ENCODE measurements at places on chromosomes 2 and 18. TPM values are rescaled to one million over a fixed set of nuclear protein-coding genes. Genes with fewer than 3 reads are reported as not detected.

RFX8 gene
- not detected for total RNA-seq

NT5C1B gene
- total RNA-seq = not detected

GRCh38 chr2:71897836-71898235 lies 249.8 kb downstream of the CYP26B1 start:
- DNase-seq = peak; percentile 76

CCDC141 gene
- 0.17 TPM for total RNA-seq

DNA sequence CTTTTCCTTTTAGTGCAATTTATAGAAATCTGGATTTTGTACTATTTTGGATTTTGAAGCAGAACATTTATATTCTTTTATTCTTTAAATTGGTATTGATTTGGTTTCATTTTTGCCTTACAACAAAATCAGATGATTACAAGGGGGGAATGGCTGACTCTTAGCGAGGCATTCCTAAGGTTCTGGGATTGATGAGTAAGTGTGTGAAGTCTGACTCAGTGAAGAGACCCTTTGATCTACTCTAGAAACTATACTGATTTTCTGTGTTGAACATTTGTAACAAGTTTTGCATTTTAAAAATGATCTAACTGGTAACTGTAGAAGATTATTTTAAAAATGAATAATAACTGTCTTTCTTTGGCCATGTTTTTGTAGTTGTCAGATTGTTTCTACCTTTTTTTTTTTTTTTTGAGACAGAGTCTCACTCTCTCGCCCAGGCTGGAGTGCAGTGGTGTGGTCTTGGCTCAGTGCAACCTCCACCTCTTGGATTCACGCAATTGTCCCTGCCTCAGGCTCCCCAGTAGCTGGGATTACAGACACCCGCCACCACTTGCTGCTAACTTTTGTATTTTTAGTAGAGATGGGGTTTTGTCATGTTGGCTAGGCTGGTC lies 48.7 kb downstream of the TTC39C start:
- DNase-seq = no peak

TMX3 gene
- total RNA-seq = 23.4 TPM

DNA sequence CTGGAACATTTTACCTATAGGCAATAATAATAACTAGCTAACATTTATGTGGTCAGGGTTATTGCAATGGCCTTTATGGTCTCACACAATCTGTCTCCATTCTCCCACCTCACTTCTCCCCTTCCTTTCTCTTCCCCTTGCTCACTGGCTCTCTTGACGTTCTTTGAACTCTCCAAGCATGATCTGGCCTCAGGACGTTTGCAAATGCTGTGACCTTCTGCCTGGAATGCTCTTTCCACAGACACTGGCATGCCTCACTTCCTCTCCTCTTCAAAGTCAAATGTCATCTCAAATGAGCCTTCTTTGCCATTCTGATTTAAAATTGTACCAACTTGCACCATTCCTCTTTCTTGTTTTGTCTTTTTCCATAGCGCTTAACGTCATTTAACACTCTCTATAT lies 25.3 kb upstream of the GCG start:
- DNase-seq = no peak

SERPINB13 gene
- total RNA-seq = 15.2 TPM

SLC19A3 gene
- 5.6 TPM for total RNA-seq

KYNU gene
- total RNA-seq = 1.2 TPM

GRCh38 chr18:10213526-10213925 lies 240.9 kb upstream of the APCDD1 start:
- no peak for DNase-seq

GRCh38 chr2:193793914-193794313 lies 1599.2 kb upstream of the TMEFF2 start:
- no peak for DNase-seq

DNA sequence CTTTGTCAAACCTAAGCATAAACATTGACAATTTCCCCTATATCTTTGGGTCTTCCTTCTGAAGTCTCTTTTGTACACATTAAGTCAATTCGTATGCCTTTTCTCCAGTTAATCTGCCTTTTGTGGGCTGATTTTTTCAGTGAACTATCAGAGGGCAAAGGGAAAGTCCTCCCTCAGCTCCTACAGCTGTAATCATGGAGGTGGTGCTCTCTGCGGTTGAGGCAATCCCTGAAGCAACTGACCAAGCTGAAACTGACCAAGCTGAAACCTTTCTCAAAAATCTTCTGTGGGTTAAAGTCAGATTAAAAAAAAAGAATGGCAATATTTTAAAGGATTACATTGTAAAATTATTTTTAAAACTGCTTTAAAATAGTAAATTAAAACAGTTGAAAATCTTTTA lies 105.8 kb upstream of the DNAJC10 start:
- no peak for DNase-seq

DNA sequence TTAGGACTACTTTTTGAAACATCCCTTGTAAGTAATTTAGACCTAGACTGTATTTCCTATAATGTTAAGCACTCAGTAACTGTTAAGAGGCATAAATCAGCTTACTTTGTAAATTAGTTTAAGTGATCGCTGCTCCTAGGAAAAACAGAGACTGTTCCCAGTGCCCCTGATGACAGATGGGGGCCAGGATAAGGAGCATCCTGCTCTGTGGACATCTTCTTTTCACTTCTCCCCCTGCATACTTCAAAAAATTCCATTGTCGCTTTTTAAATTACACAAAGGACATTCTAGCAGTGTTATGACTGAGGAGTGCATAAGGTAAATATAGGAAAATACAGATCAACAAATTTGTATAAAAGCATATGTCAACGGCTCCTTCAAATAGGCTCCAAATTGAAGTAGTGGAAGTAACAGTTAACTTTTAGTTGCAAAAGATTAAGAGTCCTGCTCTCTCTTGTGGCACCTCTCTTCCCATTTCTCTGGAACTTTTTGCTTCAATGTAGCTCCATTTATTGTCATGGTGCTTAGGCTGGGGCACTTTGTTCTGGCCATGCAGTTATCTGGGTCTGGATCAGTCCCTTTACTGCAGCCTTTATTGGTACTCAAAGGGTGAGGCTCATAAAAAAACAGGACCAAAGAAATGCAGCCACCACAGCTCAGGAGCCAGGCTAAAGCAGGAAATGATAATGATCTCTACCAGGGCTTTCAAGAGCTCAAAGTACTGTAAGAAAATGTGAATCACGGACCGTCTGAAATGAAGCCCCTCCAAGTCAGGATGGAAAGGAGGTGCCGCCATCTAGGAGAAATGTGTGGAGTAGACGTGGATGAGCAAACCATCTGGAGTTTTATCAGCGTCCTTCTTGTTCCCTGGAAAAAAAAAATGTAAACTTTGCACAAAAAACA lies 162.1 kb upstream of the ZNF516 start:
- no peak for DNase-seq

GRCh38 chr2:43377327-43377726 lies 150.9 kb upstream of the ZFP36L2 start:
- no peak for DNase-seq

MARCO gene
- 0.91 TPM for total RNA-seq

MORN2 gene
- 7.8 TPM for total RNA-seq

DNA sequence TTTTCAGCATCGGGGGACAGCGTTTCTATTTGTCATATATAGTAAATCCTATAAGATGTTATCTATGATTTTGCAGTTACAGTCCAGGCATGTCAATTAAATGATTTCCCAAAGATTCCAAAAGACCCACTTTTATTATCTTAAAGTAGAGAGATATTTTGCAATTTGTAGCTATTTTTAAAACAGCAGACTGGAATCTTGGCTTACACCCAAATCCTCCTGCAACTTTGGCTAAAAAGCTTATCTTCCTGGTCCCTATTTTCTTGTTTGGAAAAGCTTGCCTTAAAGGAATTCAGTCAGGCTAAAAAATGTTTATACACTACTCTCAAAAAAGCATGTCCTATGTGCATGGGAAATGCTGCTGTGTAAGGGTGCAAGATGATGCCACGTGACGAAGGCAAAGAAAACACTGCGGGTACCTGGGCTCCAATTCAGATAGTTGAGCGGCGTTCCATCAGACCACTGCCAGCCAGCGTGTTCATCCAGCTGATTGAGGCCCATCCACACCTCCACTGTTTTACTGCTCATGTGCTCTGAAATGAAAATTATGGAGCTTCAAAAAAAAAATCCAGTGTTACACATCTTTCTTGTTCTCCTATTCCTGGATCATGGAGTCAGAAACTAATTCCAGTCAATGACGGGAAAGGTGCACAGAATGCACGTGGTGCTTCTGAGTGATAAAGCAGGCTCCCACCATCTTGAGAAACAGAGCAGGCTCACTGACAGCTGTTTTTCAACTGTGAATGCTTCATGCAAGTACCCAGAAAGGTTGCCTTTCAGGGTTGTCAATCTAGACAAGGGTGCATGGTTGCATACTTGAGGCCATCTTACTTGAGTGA lies 33.8 kb downstream of the PLA2R1 start:
- no peak for DNase-seq

DNA sequence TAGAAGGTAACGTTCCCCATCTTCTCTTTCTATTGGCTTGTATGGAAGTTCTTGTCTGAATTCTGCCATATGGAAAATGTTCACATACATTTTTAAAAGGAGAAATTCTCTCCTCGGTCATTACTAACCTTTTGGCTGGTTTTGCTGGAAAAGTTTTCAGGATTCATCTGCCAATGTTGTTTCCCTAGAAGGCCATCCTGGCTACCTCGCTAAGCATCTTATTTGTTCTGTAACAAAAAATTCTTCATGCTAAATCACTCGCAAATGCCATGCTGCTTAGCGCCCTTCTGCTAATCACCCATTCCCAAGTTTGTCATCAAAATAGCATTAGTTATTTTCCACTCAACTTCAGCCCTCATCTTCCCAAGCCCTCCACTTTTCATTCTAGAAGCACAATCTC lies 262.0 kb downstream of the SLC8A1 start:
- DNase-seq = no peak

DNA sequence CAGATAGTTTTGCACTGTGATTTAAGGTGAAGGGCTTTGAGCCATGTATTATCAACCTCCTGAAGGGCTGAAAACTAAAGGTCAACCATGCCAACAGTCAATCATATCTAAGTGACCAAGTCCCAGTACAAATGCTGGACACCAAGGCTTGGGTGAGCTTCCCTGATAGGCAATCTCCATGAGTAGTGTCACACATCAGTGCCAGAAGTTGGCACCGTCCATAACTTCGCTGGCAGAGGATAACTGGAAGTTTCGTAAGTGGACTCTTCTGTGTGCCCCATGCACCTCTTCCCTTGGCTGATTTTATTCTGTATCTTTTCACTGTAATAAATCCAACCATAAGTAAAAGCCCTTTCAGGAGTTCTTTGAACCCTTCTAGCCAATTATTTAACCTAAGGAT lies 13.2 kb downstream of the REV1 start:
- DNase-seq = no peak

- no peak for DNase-seq
These were observed 101.1 kb upstream of the GLI2 start for GRCh38 chr2:120634533-120634932.

SCG2 gene
- total RNA-seq = 0.42 TPM

MRO gene
- total RNA-seq = not detected

VIT gene
- 11.3 TPM for total RNA-seq
